ENCODE measurements at places on chromosomes 6 and 20. TPM values are rescaled to one million over a fixed set of nuclear protein-coding genes. Genes with fewer than 3 reads are reported as not detected.

SNAP25 gene
- total RNA-seq: 2.9 TPM

PAQR8 gene
- total RNA-seq: 2.1 TPM

LCA5 gene
- total RNA-seq: 0.37 TPM

ADGB gene
- not detected for total RNA-seq

BFSP1 gene
- total RNA-seq: 1.7 TPM

CLPSL2 gene
- not detected for total RNA-seq

CST9 gene
- total RNA-seq: not detected

BPIFB4 gene
- total RNA-seq: not detected

MCCD1 gene
- not detected for total RNA-seq

CEP43 gene
- 21.4 TPM for total RNA-seq

SNTA1 gene
- total RNA-seq: 14.6 TPM

HEY2 gene
- 0.16 TPM for total RNA-seq

C6orf58 gene
- total RNA-seq: 0.10 TPM

C20orf204 gene
- total RNA-seq: 0.50 TPM

CALHM4 gene
- total RNA-seq: not detected

MYL9 gene
- 10.0 TPM for total RNA-seq

CCN2 gene
- 25.7 TPM for total RNA-seq

MMP24 gene
- total RNA-seq: 0.23 TPM

PNLDC1 gene
- not detected for total RNA-seq

KCNS1 gene
- not detected for total RNA-seq

ATXN1 gene
- total RNA-seq: 10.3 TPM

EDN1 gene
- total RNA-seq: 2.3 TPM

CLVS2 gene
- not detected for total RNA-seq

FAM162B gene
- not detected for total RNA-seq

PXDC1 gene
- total RNA-seq: 27.6 TPM

PLEKHG1 gene
- 0.63 TPM for total RNA-seq

OPN5 gene
- not detected for total RNA-seq

OPRM1 gene
- not detected for total RNA-seq

All from HT1080 (cell line).